ENCODE measurements at places on chromosomes 12 and 14. TPM values are rescaled to one million over a fixed set of nuclear protein-coding genes. Genes with fewer than 3 reads are reported as not detected.
A peak's percentile ranks its signal among the peaks of the same experiment; 100 is the strongest.

Gene WASHC3
- total RNA-seq, result 53.4 TPM

Gene RPS6KA5
- 4.6 TPM for total RNA-seq

Gene RPL6
- total RNA-seq, result 2,965 TPM

Gene MYF6
- not detected for total RNA-seq

Gene FAIM2
- 0.45 TPM for total RNA-seq

Gene KRT77
- not detected for total RNA-seq

Gene POTEM
- not detected for total RNA-seq

Gene OTUB2
- 0.74 TPM for total RNA-seq

Gene TMEM63C
- not detected for total RNA-seq

Gene SPTSSA
- total RNA-seq, result 30.6 TPM

Gene NEUROD4
- not detected for total RNA-seq

Gene OR6C70
- not detected for total RNA-seq

Gene TAS2R9
- not detected for total RNA-seq

- DNase-seq, result no peak
Observed at GRCh38 chr12:21552635-21553328, 26.7 kb downstream of the SPX start.

DNA sequence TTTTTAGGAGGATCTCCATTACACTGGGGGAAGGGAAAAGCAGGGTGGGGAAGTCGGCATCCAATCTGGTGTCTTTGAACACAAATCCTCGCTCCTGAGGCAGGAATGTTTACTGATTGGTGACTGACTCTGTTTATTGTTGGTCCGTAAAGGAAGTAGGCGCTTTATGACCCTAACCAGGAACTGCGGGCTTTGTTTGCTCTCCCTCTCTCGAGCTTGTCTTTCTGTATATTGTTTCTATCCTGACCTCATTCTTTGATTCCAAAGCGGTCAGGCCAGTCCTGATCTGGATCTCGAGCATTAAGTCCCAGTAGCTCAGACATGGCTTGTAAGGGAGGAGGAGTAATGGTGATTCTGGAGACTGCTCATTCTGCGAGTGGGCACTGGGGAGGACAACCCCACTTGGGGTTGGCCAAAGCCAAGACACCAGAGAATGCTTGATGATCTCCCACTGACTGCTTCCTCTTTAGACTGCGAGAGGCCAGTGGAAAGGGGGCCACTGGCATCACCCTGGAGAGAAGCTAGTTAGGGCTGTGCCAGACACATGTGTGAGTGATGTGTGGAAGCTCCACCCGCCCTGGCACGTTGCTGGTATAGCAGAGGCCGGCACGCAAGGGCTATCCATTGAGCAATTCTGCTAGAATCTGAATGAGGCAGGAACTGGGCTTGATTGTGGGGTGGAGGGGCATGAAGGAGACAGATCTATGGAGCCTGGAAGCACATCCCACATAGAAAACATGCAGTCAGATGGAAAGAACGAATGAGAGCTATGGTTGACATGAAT lies 194.6 kb downstream of the PAX9 start:
- DNase-seq, result no peak

- peak; percentile 55 for DNase-seq
Observed at GRCh38 chr12:52082988-52083637, 3.6 kb downstream of the SMIM41 start.

- DNase-seq, result no peak
Observed at GRCh38 chr12:80958162-80958561, 20.4 kb upstream of the LIN7A start.

GRCh38 chr12:106084759-106085158 lies 54.0 kb downstream of the NUAK1 start:
- no peak for DNase-seq

- no peak for DNase-seq
Observed at GRCh38 chr14:100545359-100545758, 41.9 kb downstream of the BEGAIN start.

GRCh38 chr12:68755536-68756243 lies 9.7 kb downstream of the SLC35E3 start:
- no peak for DNase-seq

- no peak for DNase-seq
Observed at GRCh38 chr14:100032738-100033137, 32.5 kb upstream of the EVL start.

DNA sequence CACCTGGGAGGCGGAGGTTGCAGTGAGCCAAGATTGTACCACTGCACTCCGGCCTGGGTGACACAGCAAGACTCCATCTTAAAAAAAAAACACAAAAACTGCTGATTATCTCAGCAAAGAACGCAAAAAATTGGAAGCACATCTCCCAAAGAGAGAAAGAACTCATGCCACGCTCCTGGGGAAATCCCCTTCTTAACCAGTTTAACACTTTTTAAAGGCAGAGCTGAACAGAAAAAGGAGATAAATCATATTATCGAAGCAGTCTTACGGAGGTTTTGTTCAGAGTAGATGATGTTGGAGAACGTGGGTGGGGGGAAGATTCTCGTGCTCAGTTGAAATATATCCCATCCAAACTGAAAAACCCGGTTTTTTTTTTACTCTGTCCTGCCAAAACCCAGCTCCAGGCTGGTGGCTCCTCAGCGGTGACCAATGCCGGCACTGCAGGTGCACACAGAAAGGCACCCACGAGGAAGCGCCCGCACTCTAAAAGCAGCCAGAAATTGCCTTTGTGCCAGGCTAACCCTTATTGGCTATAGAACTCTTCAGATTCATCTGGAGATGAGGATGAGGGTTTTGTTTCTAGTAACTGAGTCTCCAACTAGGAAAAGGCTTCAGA lies 100.2 kb upstream of the PARP11 start:
- no peak for DNase-seq

DNA sequence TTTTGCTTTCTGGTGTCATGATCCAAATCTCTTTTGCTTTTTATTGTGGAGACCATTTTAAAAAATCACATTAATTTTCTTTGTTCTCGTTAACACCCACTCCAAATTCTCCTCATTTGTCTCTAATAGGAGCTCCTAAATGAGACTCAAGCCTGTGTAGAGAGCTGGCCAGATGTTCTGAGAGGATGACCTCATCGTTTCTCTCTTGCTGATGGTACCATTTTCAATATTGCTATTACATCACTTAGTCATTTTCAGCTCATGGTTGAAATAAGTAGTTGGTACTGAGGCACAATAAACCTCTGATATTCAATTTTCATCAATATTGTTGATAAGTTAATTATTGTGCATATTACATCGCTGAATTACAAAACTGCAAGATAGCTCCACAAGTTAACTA lies 31.5 kb downstream of the SPTB start:
- DNase-seq, result no peak

DNA sequence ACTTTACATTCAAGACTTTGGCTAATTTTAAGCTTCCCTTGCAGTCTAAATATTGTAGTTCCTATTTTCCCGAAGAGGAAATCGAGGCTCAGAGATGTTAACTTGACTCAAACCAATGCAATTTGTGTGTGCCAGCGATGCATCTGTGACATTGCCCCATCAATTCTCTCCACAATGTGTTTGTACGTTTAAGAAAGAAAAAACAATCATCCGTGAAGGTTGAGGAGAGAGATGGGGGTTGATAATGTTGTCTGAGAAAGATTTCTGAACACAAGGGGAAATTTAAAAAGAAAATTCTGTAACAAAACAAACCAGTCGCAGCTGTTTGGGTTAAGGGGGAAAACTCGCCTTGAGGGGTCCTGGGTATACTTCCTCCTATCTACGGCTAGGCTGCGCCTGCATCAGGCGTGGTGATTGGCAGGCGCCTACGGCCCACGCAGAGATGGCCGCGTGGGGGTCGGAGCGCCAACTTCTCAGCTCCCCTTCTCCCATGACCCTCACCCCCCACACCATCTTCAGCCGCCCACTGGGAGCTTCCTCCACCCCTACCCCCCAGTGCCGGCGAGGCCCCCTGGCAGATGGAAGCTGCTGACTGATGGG lies 12.3 kb downstream of the SIX1 start:
- no peak for DNase-seq

DNA sequence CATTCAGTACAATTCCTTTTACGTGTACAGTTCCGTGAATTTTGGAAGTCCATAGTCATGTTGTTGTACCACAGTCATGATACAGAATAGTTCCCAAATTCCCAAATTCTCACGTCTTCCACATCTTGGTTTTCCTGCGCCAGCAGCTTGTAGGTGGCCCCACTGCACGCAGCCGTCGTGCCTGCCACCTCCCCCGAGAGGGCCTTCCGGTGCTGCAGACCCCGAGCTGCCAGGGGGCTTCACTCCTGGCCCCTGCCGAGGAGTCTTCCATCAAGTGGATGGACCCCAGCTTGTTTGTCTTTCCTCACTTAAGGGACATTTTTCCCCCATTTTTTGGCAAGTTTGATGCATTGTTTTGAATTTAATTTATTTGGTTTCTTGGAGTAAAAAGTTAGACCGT lies 16.8 kb downstream of the MTA1 start:
- no peak for DNase-seq

GRCh38 chr12:106044773-106045172 lies 94.0 kb downstream of the NUAK1 start:
- DNase-seq, result no peak

GRCh38 chr12:79844693-79845092 lies 90.2 kb downstream of the PPP1R12A start:
- no peak for DNase-seq

- no peak for DNase-seq
Observed at GRCh38 chr12:107635139-107635538, 50.5 kb upstream of the PWP1 start.

- no peak for DNase-seq
Observed at GRCh38 chr14:100868621-100869370, 34.7 kb downstream of the RTL1 start.

- DNase-seq, result no peak
Observed at GRCh38 chr12:124352839-124353238, 57.9 kb downstream of the RFLNA start.

GRCh38 chr12:91786499-91787272 lies 359.0 kb downstream of the BTG1 start:
- DNase-seq, result no peak

GRCh38 chr12:93684716-93685115 lies 7.5 kb downstream of the CRADD start:
- DNase-seq, result no peak

DNA sequence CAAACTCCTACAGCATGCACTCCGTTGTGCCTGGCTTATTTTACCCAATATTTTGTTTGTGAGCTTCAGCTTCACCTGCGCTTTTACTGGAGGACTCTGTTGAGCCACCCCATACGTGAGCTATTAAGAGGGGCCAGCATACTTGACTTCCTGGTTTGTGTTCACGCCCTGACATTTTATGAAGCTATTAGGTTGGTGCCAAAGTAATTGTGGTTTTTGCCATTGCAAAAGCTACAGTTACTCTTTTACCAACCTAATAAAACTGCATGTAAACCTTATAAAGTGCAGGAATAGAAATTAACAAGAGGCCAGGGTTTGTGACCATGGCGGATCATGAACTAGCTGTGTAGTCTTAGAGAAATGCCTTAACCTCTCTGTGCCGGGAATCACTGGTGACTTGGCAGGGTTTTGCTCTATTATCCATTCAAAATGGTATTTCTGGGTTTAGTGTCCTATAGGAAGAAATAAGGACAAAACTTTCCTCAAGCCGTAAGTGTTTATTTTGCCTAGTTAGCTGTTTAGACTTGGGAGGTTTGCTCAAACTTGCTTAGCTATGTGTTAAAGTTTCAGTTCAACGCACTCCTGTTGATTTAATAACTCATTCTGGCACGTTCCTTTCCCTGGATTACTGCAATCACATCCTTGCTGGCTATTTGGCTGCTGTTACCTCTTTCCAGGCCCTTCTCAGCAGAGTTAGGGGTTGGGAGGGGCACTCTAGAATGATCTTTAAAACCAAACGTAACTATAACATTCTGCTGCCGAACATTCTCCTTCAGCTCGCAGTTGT lies 1027.6 kb downstream of the BCL11B start:
- no peak for DNase-seq

- DNase-seq, result no peak
Observed at GRCh38 chr12:100185361-100185894, 15.2 kb upstream of the ACTR6 start.

- no peak for DNase-seq
Observed at GRCh38 chr14:35155962-35156361, 33.6 kb downstream of the PRORP start.

DNA sequence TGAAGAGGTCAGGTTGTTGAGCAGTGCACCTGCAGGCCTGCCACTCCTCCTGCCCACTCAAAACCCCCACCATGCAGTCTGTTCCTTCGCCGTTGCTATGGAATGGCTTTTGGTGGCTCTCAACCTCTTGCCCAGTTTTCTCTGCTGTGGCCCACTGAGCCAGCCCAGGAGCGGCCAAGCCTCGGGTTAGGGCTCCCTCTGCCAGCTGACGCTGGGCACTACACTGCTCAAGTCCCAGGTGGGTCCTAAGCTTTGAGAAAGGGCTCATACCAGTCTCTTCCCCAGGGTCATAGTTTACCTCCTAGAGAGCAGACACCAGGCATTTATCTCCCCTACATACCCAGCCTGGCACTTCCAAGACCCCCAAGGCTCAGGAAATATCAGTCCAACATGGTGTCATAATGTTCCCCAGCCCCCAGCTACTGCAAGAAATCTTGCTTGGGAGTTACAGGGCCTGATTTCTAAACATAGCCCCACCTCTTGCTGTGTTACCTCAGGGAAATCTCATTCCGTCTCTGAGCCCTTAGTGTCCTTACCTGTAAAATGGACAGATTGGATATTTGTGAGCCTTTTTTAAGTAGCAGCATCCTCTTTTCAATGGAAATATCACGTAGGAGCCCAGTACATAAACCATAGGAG lies 59.4 kb downstream of the TSPAN11 start:
- DNase-seq, result peak; percentile 27

GRCh38 chr14:69773571-69774276 lies 6.8 kb downstream of the SRSF5 start:
- no peak for DNase-seq

GRCh38 chr12:32997471-32997870 lies 100.9 kb upstream of the PKP2 start:
- DNase-seq, result no peak

GRCh38 chr12:52713960-52714886 lies 10.9 kb upstream of the KRT77 start:
- no peak for DNase-seq

- no peak for DNase-seq
Observed at GRCh38 chr14:52840877-52841276, 49.5 kb upstream of the GNPNAT1 start.

- DNase-seq, result no peak
Observed at GRCh38 chr14:33710273-33710672, 240.6 kb downstream of the EGLN3 start.

- no peak for DNase-seq
Observed at GRCh38 chr14:90273532-90273931, 17.2 kb downstream of the PSMC1 start.

- DNase-seq, result no peak
Observed at GRCh38 chr14:99758121-99758821, 34.9 kb upstream of the EML1 start.

GRCh38 chr12:41743835-41744234 lies 400.8 kb downstream of the GXYLT1 start:
- no peak for DNase-seq

- no peak for DNase-seq
Observed at GRCh38 chr12:16369156-16369555, 21.7 kb downstream of the MGST1 start.

Measured in NCI-H460 (cell line).